Bone marrow (tissue), 2 donors: ENCODE measurements at places on chromosomes 16 and 17.

- no peak for DNase-seq
Measured at GRCh38 chr17:79202480-79202879, 127.9 kb downstream of the ENGASE start.

GRCh38 chr16:66026211-66026610, 340.3 kb upstream of the CDH5 start:
- DNase-seq, result no peak

DNA sequence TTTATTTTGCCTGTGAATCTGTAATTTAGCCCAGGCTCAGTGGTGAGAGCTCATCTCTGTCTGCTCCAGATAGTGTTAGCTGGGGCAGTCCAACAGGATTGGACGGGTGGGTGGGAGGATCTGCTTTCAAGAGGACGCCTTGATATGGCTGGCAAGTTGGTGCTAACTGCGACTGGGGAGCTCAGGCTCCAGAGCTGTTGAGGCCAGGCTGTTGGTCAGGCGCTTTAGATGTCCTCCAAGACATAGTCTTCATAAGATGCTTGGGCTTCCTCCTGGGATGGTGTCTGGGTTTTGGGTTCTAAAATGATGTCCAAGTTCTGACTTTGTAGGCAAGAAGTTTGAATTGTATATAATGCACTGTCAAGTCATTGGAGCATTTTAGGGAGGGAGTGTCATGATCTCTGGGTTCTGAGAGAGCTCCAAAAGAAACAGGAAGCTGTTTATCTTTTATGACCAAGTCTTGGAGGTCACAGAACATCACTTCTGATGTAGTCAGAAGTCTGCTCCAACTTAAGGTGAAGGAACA, 12.8 kb upstream of the PCTP start:
- no peak for DNase-seq

DNA sequence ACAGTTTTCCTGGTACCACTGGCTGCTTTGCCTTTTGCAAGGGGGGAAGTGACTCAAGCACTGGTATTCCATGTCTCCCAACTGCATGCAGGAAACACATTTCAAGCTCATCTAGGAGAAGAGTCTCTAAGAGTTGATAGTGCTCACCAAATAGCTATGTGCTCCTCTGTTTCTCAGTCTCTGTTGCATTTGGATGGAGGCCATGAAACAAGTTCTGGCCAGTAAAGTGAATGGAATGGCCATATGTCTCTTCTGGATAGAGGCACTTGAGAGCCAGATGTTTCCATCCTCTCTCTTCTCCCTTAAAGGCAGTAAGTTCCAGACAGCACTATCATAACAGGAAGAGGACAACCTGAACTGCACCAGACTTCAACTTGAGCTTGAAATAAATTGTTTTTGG, 60.6 kb downstream of the C16orf82 start:
- no peak for DNase-seq

- no peak for DNase-seq
Measured at GRCh38 chr17:53797501-53797900, 25.2 kb upstream of the KIF2B start.

GRCh38 chr17:75909051-75909811, 4.5 kb upstream of the MRPL38 start:
- no peak for DNase-seq

- peak; percentile 46 for DNase-seq
Measured at GRCh38 chr17:28712032-28712704, 480 bp upstream of the PROCA1 start.

GRCh38 chr16:22394121-22394520, 19.7 kb upstream of the CDR2 start:
- no peak for DNase-seq

GRCh38 chr16:73735018-73735417, 561.6 kb upstream of the PSMD7 start:
- DNase-seq, result no peak

GRCh38 chr17:80101946-80102663, 724 bp downstream of the GAA start:
- no peak for DNase-seq

DNA sequence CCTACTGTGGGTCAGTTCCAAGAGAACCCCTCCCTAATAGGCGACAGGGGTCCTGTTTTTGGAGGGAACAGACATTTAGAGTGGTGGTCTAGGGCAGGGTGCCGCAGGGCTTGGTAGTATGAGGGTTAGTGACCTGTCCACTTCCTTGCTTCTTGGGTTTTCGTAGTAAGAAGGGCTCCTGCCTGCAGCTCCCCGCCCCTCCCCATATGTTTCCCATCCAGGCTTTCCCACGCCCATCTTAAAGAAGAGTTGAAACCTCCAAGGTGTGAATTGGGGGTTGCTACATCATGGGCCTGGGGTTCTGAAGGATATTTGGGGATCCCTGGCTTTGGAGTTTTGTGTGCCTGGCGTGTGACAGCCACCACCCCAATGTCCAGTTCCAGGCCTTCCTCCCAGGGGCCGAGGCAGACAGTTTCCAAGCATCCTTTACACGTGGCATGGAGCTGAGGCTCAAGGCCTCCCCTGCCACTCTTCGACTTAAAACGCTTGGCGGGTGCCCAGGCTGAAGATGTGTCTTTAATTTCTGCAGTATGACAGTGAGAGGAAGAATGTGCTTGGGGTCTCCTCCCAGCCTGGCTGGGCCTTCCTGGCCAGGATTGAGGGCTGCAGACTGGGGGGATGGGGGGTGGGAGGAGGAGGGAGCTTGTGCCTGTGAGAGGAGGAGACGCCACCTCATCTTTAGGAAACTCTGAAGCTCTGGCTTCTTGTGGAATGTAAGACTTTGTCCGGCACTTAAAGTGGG, 2.3 kb upstream of the COL1A1 start:
- no peak for DNase-seq

- no peak for DNase-seq
Measured at GRCh38 chr16:13134836-13135235, 233.4 kb downstream of the SHISA9 start.

DNA sequence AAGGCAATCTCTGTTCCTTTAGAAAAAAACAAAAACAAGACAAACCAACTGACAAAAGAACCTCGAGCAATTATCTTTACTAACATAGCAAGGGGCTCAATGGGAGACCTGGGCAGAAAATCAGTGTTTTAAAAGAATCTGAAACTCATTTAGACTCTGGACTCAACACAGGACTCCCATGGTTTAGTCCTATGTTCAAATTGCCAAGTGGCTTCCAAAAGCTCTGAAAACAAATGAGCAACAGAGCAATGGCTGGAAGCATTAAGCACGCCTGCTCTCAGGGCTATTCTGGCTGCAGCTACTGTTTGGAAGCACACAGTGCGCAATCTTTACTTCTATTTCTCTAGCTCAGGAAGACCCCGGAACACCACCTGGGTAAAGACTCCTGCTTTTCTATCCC, 162.0 kb downstream of the AATF start:
- DNase-seq, result no peak

- peak; percentile 4 for DNase-seq
Measured at GRCh38 chr17:74417178-74418045, 14.5 kb upstream of the GPRC5C start.

DNA sequence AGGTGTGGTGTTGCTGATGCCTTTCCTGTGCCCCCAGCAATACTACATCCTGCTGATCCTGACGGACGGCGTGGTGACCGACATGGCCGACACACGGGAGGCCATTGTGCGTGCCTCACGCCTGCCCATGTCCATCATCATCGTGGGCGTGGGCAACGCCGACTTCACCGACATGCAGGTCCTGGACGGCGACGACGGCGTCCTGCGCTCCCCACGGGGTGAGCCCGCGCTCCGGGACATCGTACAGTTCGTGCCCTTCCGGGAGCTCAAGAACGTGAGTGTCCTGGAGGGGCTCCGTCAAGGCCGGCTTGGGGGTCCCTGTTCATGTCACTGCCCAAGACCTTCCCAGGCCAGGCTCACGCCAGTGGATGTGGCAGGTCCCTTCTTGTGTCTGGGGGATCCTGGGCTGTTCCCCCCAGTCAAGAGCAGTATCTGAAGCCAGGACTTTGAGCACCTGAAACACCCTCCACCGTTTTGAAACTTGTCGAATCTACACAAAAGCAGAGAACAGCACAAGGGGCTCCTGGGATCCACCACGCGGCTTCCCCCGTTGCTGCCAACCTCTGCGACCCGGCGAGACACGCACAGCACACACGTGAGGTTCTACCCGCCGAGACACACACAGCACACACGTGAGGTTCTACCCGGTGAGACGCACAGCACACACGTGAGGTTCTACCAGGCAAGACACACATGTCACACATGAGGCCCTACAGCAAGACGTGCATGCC, 17.9 kb upstream of the DPEP1 start:
- no peak for DNase-seq

- no peak for DNase-seq
Measured at GRCh38 chr16:28586466-28586865, 10.4 kb downstream of the SULT1A2 start.

- no peak for DNase-seq
Measured at GRCh38 chr17:14904386-14904785, 360.7 kb downstream of the PMP22 start.

DNA sequence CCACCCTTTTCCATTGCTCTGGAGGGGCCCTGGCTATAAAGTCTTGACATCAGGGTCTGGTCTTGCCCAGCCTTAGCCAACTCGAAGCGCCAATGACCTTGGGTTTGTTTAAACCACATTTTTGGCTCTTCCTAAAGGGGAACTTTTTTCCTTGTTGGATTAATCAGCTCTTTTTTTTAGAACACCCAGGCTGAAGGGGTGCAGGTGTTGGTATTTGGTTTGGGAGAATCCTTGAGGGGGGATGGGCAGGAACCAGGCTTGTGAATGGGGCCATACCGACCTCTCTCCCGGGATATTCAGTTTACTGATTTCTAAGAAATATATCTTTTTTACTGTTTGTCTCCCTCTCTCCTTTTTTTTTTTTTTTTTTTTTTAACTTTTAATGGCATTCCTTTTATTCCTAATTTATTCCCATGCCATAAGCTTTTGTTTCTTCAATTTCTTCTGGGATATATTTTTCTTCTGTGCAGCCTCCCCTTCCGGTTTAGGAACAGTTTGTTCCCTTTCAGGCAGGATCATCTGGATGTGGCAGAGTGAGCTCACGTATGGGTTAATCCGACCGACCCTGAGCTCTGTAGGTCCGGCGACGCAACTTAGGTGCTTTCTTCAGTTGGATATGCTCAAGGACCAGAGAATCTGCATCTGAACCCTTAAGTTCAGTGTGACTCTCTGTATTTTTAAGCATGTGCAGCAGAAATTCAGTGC, 129.5 kb downstream of the ABCC6 start:
- DNase-seq, result no peak

GRCh38 chr17:40061609-40062038, 1.1 kb upstream of the THRA start:
- no peak for DNase-seq

DNA sequence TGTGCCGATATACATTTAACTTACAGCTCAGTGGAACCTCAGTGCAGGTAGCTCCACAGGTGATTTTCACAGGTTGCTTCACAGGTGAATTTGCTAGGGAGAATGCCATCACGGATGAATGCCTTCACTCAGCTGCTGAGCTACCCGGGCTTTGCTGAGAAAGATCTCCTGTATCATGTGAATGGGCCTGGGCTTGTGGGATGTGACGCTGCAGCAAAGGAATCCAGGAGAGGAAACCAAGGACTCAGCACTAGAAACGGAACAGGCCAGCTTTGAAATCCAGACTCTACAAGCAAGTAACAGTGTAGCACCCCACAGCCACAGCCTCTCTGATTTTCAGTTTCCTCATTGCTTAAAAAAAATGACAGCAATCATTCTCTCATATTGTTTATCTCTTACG, 271.4 kb upstream of the MAF start:
- DNase-seq, result no peak

DNA sequence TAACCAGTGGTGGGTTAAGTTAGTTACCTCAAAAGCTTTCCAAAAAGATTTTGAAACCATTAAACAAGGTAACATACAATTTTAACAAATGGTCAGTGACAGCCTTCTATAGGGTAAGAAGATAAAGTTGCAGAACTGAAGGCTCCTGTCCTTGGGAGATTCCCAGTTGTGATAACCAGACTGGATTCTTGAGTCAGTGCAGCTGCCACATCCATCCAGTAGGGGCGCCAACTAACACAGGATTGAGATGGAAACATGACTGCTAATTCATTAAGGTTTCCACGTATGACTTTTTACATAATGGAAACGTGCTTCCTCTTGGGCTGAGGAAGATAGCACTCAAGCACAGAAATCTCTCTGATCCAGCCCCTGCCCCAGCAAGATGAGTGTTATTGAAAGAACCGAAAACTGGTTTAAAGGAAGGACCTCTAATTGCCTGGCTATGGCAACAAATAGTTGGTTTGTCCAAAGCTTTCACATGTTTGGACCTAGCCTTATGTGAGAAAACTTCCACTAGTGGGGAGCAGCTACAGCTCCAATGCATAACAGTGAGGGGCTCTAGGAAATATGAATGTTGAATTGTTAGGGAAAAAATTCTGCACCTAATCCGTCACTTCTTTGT, 269.8 kb upstream of the MYOCD start:
- DNase-seq, result no peak

GRCh38 chr17:70318051-70318450, 148.7 kb downstream of the KCNJ2 start:
- DNase-seq, result no peak

DNA sequence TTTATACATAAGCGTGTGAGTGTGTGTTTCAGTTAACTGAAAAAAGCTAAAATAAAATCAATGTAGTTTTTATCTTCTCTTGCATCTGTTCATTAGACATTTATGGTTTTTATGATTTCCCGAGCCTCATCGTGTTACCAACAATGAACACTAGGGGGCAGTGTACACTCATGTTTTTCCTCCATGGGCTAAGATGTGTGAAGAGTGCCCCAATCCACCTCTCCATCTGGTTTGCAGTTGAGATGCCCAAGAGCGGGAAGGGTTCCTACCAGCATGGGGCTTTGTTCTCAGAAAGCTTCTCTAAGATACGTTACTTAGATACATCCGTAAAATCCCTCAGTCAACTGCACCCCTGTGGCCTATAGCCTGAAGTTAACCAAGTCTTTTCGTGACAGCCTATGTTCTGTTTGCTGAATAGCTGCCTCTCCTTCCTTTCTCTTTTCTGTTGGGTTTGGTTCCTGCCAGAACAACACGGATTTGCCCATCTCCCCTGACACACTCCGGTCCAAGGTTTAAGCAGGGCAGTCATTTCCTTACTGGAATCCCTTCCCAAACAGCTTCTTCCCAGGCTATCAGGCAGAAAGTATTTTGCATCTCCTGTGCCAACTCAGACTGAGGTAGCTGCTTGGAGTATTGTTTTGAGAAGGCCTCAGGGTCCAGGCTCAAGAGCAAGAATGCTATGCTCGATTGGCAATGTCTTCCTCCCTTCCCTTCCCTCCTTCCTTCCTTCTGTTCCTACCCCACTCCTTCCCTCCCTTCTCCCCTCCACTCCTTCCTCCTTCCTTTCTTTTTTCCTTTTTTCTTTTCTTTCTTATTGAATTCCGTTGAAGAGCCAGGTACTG, 12.9 kb upstream of the ELAC2 start:
- no peak for DNase-seq
